Activated T-cell treated with anti-CD3 and anti-CD28 coated beads for 48 hours (primary cell): ENCODE measurements at places on chromosomes 5 and 9.

DNA sequence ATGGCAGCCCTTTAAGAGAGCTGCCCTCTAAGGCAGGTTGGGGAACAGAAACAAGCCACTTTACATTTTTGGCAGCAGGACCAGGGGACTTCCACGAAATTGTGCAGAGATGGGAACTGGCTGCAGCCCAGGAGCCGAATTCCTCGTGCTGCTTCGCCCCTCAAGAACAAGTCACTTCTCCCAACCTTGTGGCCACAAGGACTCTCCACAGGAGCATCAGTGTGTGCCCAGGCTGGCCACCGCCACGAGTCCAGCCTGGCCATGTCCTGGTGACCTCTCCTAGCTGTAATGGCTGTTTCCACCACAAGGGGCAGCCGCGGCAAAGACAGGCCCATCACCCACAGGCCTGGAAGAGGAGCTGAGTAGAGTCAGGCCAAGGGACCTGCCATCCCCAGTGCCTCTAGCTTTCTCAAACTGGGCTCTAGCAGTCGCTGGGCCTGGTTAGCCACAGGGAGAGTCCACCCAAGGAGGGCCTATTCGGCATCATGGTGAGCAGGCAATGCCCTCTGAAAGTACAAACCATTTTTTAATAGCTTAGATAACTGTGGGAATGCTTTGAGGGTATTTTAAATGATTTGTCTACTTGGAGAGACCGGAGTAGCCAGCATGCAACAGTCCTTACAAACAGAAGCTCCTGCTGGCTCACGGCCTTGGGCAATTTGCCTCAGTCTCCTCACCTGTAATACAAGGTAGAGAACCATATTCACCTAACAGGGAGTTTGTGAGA, 129.0 kb downstream of the COL23A1 start:
- DNase-seq: peak; percentile 37

DNA sequence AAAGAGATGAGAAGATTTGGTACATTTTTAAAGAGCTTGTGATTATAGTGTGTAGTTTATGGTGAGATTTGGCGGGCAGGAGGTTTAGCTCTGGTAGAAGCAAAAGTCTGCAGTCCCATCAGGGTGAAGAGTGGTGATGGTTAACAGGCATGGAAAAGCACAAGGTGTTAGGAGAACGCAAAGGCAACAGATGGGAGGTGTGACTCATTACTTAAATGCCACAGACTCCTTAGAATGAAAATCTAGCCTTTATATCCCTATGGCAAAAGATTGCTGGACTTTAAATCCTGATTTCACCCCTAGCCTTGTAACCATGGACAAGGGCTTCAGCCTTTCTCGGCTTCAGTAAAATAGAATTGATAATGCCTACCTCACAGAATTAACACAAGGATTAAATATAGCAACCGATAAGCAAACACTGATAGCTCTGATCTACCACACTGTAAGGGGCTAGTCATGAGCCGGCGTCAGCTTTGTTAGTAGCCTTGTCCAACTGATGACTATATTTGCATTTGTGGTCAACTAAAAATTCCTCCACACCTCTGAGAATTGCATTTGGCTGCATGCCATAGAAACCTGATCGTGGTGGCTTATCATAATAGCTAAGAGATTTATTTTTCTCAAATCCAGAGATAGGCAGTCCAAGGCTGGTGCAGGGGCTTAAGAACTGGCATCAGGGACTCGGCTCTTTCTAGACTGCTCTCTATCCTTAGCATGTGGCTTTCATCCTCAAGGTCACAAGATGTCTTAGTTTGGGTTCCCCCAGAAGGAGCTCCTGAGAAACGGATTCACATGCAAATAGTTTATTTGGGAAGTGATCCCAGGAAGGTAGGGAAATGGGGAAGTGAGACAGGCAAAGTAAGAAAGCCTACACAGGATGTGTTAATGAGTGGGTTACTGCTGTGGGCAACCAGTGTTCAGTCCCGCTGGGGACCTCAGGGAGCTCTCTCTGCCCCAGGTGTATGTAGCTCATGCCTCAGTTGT, 19.6 kb downstream of the MFAP3 start:
- DNase-seq: no peak

DNA sequence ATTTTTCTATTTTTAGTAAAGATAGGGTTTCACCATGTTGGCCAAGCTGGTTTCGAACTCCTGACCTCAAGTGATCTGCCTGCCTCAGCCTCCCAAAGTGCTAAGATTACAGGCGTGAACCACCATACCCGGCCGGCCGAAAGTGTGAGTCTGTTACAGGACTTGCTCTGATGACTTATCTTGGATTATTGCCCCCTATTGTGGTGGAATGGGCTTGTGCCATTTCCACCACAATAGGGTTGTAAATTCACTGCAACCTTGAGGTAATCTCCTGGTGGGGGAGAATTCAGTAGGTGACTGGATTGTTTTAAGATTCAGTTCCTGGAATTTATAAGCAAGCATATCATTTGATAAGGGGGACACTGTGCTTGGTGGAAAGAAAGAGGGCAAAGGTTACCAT, 15.0 kb upstream of the HMGCR start:
- no peak for DNase-seq

DNA sequence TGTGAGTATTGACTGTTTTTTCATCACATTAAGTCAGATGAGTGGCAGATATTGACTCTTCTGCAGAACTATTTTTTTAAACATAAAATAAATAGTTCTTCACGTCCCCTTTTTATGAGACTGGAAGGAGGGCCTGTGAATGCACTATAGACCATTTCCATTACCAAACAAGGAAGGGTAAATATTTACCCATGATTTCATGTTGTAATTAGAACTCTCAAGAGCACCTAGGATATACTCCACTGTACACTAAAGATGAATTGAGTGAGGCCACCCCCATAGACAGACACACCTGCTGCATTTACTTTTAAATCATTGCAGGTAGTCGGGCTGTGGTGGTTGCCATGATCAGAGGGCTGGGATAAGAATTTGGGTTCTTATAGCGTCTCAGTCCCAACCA, 22.6 kb downstream of the SLC36A1 start:
- DNase-seq: no peak
